Ovary (tissue), 10 donors: ENCODE measurements at places on chromosomes 5 and 9. TPM values are rescaled to one million over a fixed set of nuclear protein-coding genes. Genes with fewer than 3 reads are reported as not detected.

Gene HMMR
- 0.87 TPM for total RNA-seq

Gene KLF9
- 15.1 TPM for total RNA-seq

Gene DPYSL3
- total RNA-seq: 158 TPM

Gene TOMM5
- 68.2 TPM for total RNA-seq

Gene MARVELD2
- total RNA-seq: 1.9 TPM

DNA sequence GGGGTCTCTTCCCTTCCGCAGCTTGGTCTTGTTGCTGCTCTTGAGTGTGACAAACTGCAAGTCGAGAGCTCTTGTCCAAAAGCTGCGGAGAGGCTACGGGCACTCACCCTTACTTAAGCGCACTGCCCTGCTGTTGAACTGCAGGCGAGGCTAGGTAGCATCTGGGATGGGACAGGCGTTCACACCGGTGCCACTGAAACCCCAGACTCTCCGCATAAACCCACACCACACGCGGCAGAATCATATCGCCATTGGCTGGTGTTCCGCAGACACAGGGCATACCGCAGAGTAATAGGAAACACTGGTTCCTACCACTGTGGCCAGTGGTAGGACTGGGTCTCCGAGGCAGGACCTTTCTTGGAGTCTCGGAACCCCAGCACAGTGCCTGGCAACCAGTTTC is 2.2 kb upstream of the NPR3 start:
- DNase-seq: no peak

- DNase-seq: no peak
Measured at GRCh38 chr5:155064580-155064979, 51.0 kb downstream of the KIF4B start.

GRCh38 chr5:5424736-5425135 is 2.3 kb downstream of the ICE1 start:
- no peak for DNase-seq

GRCh38 chr9:99023231-99023630 is 79.5 kb downstream of the COL15A1 start:
- no peak for DNase-seq

DNA sequence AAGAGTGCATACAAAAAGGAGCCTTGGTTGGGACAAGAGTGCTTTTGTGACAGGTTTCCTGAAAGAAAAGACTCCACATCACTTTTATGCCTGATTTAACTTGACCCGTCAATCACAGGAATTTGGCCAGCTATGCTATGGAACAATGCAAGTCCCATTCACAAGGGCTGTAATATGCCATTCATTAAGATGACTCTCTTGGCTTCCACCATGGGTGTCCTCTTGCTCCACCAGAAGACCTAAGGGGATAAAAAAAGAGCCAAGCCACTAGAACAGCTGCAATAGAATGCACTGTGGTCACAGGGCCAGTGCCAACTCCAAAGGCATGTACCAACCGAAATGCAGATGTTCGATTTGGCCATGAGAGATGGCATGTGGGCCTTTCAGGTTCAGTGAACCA is 480.1 kb upstream of the MPDZ start:
- no peak for DNase-seq

DNA sequence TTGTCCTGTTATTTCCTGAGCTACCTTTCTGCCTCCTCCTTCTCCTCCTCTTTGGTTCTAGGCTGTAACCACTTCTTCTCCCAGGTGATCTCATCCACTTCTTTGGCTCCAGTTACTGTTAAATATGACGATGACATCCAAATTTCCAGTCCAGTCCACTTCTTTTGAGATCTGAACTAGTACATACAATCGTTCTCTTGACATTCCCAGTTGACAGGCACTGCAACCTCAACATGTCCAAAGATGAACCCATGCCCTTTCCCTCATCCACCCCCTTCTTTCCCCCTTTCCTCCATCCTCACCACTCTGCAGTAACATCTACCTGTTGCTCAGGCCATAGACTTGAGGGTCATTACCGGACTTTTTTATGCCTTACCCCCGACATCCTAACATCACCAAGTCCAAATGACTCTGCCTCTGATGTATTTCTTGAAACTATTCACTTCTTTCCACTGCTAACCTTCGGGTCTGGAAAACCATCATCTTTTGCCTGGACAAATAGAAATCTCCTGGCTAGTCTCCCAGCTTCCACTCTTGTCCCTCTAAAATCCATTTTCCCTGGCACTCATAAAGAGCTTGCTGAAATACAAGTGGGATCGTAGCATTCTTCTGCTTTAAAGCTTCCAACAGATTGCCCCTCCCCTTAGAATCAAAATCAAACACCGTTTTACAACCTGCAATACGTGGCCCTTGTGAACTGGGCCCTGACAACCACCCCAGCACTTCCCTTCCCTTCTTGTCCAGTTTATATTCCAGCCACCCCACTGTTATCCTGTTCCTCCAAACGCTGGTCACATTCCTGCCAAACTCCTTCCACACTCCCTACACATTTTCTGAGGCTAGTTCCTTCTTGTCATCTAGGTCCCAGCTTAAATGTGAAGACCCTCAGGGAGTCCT is 31.5 kb downstream of the KLF9 start:
- DNase-seq: no peak

DNA sequence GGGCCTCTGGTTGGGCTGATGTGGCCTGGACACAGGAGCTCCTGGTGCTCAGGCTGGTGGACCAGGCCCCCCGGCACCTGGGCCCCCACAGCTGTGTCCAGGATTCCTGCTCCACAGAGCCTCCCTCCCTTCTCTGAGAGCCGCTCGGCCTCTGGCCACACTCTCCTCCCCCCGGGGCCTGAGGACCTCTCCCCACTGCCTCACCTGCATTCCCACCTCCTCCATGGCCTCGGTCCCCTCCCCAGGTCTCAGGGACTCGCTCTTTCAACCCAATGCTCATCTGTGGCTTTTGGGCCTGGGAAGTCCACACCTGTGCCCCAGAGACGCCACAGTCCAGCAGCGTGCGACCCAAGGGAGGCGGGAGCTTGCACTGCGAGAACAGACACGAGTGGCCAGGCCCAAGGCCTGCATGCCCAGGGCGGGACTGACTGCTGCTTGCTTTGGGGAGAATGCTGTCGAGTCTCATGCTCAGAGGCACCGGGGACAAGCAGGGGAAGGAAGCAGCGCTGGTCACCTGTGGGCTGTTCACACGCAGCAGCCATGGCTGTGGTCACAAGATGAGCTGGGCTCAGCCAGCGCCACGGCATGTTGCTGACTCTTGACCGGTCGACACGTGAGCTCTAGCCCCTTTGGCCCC is 14.6 kb downstream of the PAEP start:
- no peak for DNase-seq

DNA sequence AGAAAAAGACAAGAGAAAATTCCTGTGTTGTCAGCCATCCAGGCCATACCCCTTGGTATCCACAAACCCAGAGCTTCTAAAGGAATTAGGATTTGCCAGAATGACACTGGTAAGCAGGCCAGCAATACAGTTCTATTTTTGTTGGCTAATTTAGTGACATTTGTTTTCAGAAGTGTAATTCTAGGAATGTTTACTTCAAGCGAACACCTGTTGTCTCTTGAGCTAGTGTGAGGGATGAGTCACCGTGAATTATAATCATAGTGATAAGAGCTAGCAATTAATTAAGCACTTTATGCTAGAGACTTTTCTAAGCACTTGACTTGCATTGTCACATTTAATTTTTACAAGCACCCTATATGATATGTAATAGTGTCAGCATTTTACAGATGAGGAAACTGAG is 99.2 kb downstream of the PRKACG start:
- DNase-seq: no peak

DNA sequence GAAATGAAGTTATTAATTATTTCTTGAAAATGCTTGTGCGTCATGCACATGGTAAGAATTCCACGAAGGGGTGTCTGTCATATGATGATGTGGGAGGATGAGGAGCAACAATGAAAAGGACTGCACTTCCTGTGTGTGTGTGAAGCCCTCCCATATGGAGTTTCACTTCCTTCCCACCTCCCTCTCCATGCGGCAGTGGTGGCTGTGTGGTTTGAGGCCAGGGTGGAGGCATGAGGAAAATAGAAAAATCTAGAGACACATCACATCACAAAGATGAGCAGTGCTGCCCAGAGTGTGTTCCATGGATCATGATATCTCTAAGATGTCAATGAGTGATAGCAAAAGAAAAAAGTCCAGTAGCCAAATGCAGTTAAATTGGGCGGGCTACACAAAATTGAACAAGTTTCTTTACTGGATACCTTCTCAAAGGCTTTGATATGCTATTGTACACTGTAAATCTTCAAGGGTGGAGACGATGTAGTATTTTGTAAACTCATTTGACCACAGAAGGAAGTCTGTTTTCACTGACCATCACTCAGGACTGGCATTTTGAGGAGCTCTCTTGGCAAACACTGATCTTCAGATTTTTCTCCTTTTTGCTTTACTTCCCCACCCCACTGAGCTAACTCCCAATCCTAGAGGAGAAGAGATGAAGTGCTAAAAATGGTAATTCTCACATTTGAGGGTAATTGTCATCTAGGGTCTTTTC is 55.7 kb upstream of the EQTN start:
- no peak for DNase-seq

DNA sequence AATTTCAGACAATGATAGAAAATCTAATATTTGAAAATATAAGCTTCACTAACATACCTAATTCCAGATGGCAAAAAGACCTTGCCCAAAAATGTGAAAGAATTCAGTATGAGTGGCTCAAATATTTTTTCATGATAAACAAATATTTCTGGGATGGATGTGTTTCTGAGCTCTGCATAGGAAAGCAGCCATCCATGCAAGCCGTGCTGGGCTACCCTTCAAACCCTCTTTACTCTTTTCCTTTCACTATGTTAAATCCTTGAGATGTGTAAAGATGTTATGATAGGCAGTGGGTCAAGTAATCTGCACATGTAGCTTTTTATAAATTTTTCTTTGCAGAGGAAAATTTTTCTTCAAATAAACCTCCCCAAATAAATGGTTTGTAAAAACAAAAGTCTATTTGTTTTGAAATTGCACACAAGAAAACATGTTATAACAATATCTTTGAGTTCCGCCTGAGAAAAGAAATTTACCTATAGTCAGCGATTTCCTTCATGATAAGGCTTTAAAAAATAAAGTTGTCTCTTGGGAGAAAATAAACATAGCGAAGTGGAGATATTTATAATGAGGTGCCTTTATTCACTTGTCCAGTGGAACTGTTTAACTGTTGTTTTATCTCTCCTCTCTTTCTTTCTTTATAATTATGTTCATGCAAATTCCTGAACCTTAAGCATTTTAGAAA is 154.3 kb upstream of the PITX1 start:
- DNase-seq: no peak

DNA sequence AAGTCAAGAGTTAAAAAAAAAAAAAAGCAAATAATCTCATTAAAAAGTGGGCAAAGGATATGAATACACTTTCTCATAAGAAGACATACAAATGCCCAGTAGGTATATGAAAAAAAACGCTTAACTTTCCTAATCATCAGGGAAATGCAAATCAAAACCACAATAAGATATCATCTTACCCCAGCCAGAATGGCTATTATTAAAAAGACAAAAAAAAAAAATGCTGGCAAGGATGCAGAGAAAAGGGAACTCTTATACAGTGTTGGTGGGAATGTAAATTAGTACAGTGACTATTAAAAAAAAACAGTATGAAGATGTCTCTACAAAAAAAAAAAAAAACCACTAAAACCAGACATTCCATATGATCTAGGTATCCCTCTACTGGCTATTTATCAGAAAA is 79.4 kb downstream of the LPAR1 start:
- DNase-seq: no peak

GRCh38 chr5:18102733-18103132 is 468.5 kb downstream of the TAF11L14 start:
- no peak for DNase-seq

- no peak for DNase-seq
Measured at GRCh38 chr5:53713978-53714666, 153.7 kb downstream of the NDUFS4 start.

DNA sequence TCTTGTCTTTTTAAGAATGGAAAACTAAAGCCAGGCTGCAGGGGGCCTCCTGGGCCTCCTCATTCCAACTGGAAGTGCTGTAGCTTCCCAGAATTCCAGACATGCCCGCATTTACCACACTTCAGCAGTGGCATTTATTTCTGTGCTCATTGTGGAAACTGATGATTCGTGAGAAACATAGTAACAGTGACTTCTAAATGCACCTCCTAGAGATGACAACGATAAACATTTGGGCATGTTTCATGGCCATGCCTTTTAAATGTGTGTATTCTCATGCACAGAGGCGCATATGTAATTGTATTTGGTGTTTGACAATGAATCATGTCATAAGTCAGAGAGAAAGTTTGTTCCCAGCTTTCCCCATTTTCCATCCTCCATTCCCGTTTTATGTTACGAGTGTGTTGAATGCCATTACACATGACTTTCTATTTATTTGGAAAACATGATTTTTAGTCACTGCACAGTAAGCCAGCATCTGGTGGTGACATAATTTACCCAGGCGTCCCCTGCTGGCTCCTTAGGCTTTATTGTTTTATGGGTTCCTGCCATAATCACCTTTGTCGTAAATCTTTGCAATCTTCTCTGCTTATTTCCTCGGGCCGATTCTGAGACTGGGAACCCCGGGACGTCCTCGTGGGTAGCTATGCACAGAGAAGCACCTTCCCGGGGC is 68.8 kb upstream of the FCN2 start:
- no peak for DNase-seq

DNA sequence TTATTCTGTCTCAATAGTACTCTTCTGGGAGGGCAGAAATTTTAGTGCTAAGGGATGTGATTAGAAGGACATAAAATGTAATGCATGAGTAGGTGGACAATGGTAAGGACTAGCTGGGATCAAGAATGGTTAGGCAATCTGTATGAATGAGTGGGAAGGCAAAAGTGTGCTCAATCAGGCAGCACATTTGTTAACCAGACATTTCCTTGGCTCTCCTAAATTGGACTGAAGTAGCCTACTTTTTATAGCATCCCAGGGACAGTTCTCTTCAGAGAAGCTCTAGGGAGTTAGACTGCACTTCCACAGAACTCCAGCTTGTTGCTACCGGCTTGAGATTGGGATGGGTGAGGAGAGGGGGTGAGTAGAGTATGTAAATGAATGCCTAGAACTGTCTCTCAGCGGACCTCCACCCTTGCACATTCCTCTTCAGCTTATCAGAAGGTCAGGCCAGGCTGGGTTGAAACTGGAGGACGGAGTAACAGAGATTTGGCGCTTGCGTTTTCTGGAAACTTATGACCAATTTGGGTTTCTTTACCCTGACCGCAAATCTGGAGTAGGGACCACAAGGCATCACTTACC is 19.0 kb upstream of the ARL14EPL start:
- DNase-seq: no peak

- no peak for DNase-seq
Measured at GRCh38 chr9:79286992-79287707, 284.6 kb upstream of the TLE4 start.

DNA sequence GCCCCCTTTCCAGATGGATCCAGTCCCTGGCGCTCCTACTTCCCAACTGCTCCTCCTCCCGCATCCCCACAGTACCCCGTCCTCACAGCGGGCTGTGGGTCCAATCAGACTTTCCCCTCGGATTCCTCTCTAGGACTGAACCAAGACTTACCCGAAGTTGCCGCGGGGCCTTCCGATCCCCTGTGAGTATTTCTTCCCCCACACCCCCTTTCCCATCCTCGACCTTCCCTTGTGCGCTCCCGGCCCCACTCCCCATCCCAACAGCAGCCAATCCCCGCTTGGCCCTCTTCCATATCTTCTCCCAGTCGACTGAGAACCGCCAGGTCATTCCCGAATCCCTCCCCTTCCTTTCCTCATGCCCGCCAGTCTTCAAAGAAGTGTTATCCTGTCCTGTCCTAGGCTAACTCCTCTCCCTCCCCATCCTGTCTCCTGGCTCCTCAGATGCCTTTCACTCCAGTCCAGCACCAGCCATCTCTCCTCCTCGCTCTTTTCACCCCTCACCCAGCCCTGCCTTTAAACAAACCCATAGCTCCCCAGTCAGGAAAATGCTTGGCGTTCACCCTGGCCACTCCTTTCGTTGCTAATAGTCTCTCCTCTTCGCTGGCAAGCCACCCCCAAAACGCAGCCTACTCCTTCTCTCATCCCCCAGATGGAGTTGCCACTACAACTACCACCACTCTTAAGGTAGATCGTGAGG is 646 bp downstream of the SWI5 start:
- peak; percentile 55 for DNase-seq
